ENCODE measurements at places on chromosomes 3 and 15. TPM values are rescaled to one million over a fixed set of nuclear protein-coding genes. Genes with fewer than 3 reads are reported as not detected.

Gene OR5K4
- not detected for total RNA-seq

DNA sequence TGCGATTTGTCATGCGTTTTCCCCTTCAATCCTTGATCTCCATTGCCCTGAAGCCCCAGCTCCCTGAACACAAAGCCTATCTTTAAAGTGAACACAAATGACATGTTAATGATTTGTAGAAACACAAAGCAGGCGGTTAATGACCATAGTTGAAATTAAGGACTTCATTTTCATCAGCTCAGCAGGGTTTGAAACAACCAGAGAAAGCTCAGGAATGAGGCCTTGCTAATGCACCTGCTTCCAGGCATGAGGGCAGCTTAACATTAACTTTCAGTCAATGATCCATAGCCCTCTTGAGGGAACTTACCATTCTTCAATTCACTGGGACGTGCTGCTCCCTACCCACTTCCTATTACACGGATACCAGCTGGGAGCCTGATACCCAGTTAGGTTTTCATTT, 427.2 kb upstream of the CBLB start:
- no peak for DNase-seq
- H3K36me3 ChIP-seq = peaks cover 10% of the 10 kb centered on the region
- H3K4me3 ChIP-seq = no peak overlapping the region
- H3K27me3 ChIP-seq = no peaks in the 10 kb centered on the region
- peaks cover 21% of the 10 kb centered on the region for H3K4me1 ChIP-seq
- no peak overlapping the region for H3K27ac ChIP-seq

- H3K27ac ChIP-seq = no peak overlapping the region
- no peak overlapping the region for H3K4me3 ChIP-seq
- H3K4me1 ChIP-seq = no peaks in the 10 kb centered on the region
- no peaks in the 10 kb centered on the region for H3K36me3 ChIP-seq
- DNase-seq = no peak
- H3K27me3 ChIP-seq = peaks cover 17% of the 10 kb centered on the region
Measured at GRCh38 chr3:115831864-115832263, 208.6 kb downstream of the GAP43 start.

Gene OR4F15
- not detected for total RNA-seq

DNA sequence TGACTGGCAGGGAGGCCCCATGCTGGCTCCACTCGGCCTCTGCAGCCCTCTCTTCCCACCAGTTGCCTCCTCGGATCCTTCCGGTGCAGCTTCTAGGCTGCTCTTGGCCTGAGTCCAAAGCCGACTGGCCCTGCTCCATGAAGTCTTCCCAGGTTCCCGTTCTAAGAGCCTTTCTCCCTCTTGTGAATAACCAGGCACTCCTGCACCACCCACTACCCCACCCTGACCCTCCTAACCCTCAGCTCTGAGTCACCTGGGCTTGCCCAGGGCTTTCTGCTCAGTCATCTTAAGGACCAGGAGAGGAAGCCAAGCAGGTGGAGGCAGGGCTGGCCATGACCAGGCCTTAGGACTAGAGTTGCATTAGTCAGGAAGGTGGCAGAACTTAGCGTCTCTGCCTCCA, 28.1 kb upstream of the CNBP start:
- peaks cover 4% of the 10 kb centered on the region for H3K4me1 ChIP-seq
- DNase-seq = no peak
- H3K27ac ChIP-seq = no peak overlapping the region
- H3K36me3 ChIP-seq = no peaks in the 10 kb centered on the region

DNA sequence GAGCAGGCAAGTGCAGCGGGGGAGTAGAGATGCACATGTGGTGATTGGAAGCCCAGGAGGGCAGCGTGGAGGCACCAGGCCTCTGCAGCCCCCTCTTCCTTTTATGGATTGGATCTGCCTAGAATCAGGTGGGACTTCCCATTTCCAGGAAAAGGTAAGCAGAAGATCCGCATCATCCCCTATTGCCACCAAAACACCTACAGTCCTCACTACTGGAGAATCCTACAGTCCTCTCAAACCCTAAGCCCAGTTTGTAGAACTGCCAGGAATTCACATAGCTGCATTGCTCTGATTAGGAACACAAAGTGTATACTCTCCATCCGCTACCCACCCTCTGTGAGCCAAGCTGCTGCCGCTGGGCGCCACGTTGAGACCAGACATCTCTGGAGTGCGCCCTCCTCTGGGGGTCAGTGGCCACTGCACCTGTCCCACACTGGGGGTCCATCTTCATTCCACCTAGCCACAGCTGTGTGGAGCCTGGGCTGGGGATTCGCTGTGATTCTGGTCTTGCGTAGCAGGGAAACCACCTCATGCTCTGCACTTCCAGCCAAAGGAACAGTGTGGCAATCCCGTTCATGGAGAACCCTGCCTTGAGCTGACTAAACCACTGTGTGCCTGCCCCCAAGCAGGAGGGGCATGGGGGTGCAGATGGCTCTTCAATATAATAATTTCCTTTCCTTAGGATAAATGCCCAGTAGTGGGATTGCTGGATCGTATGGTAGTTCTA, 88.9 kb upstream of the PTX3 start:
- no peaks in the 10 kb centered on the region for H3K27me3 ChIP-seq
- H3K27ac ChIP-seq = no peak overlapping the region
- H3K36me3 ChIP-seq = no peaks in the 10 kb centered on the region
- no peak overlapping the region for H3K4me3 ChIP-seq

GRCh38 chr3:143170676-143171075, 51.1 kb downstream of the CHST2 start:
- peaks cover 12% of the 10 kb centered on the region for H3K36me3 ChIP-seq
- peak; percentile 64 for DNase-seq
- no peaks in the 10 kb centered on the region for H3K27me3 ChIP-seq
- H3K4me3 ChIP-seq = peak overlapping the region; percentile 76
- peaks cover 57% of the 10 kb centered on the region for H3K4me1 ChIP-seq
- peak overlapping the region; percentile 96 for H3K27ac ChIP-seq

DNA sequence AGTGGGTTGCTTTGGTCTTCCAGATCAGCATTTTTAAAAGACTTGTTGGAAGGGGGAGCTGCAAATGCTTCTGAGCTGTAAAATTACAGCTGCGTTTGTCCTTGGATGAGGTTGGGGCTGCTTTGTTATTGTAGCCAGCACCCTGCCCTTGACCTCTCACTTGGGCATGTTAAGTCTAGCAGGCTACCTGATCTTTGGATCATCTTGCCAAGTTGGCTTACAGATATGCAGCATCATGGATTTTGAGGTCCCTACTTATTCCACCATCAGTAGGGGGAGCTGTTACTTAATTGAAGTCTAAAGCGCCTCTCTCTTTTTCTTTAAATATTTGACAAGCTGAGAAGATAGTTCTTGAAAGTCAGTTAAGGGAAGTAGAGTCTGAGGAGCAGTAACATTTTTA, 793.0 kb downstream of the MCTP2 start:
- H3K4me1 ChIP-seq = no peaks in the 10 kb centered on the region
- H3K4me3 ChIP-seq = no peak overlapping the region
- no peaks in the 10 kb centered on the region for H3K27me3 ChIP-seq
- H3K27ac ChIP-seq = no peak overlapping the region
- H3K36me3 ChIP-seq = no peaks in the 10 kb centered on the region
- no peak for DNase-seq

DNA sequence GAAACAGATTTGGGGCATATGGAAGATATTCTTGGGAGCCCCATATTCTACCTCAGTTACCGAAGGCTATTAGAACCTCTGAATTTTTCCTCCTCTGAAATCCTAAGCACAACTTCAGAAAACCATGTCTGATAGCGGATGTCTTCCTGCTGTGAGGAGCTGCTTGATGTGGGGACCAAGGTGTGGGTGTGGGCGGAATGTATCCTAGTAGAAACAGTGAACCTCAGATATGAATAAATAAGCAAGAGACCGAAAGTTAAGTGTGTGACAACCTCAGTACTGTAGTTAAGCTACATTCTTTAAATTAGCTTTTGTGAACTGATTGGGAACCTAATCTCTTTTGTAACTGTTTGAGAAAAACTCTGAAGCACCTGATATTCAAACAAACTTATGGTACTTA, 46.9 kb downstream of the SENP2 start:
- no peak overlapping the region for H3K4me3 ChIP-seq
- no peaks in the 10 kb centered on the region for H3K27me3 ChIP-seq
- no peak overlapping the region for H3K27ac ChIP-seq

Gene GP5
- 0.26 TPM for total RNA-seq

GRCh38 chr3:128492671-128493569, at the start of gene GATA2:
TSS of gene GATA2 (minus strand) at chr3:128493201. CDS start at chr3:128487031, 6,170 bp downstream.
- H3K27ac ChIP-seq = peak within 1 kb of the TSS; percentile 73
- peaks cover 63% of the 10 kb centered on the region for H3K27me3 ChIP-seq
- H3K36me3 ChIP-seq = no peaks in the 10 kb centered on the region

Gene SERINC4
- 0.28 TPM for total RNA-seq

Gene GPR149
- total RNA-seq = not detected

GRCh38 chr3:166123088-166123487, 285.9 kb upstream of the BCHE start:
- no peaks in the 10 kb centered on the region for H3K36me3 ChIP-seq
- no peak for DNase-seq
- no peak overlapping the region for H3K27ac ChIP-seq
- H3K4me3 ChIP-seq = no peak overlapping the region
